Heart left ventricle (tissue), 16 donors: ENCODE measurements at places on chromosomes 4 and X. TPM values are rescaled to one million over a fixed set of nuclear protein-coding genes. Genes with fewer than 3 reads are reported as not detected.

DCAF4L1 gene
- total RNA-seq, result 0.27 TPM

SPANXN1 gene
- not detected for total RNA-seq

CXCL1 gene
- total RNA-seq, result 1.7 TPM

FRAS1 gene
- total RNA-seq, result 8.6 TPM

CT45A2 gene
- not detected for total RNA-seq

MANBA gene
- total RNA-seq, result 27.3 TPM

RHOXF2 gene
- total RNA-seq, result not detected

HTRA3 gene
- 84.6 TPM for total RNA-seq

MTNR1A gene
- total RNA-seq, result not detected

CD99 gene
- total RNA-seq, result 475 TPM

C4orf33 gene
- total RNA-seq, result 3.3 TPM

SHROOM2 gene
- 0.85 TPM for total RNA-seq

PDGFRA gene
- total RNA-seq, result 22.6 TPM

ATOH1 gene
- not detected for total RNA-seq

MGAT4D gene
- not detected for total RNA-seq

DNA sequence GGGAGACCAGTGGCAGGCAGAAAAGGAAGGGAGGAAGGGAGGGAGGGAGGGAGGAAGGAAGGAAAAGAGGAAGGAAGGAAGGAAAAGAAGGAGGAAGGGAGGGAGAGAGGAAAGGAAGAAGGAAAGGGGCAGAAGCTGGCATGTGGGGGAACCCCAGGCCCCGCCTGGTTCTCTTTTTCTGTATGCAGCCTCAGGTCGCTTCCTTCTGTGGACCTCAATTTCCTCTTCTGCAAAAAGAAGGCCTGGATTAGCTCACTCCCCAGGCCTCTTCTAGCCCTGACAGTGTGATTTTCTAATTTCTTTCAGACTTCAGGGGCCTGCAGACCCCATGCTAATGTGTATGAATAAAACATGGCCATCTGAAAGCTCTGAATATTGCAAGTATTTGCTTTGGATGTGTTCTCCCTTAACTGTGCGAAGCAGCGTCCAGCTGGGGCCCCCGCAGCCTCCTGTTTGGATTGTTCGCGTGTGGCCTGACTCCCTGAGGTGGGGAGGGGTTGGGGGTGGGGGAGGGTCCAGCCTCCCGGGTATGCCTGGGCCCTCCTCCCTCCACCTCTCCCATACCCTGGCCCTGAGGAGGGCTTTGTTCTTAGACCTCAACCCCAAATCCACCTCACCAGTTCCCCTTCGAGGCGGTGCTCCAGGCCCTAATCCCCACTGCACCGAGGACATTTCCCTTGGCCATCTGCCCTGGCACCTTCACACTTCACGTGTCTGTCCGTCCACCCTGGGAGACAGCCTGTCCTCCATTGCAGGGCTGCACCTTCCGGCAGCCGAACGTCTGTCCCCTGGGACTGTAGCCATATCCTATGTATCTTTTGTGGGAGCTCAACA lies 199.9 kb upstream of the ATP6AP2 start:
- no peaks in the 10 kb centered on the region for H3K36me3 ChIP-seq
- no peaks in the 10 kb centered on the region for H3K4me1 ChIP-seq
- H3K27me3 ChIP-seq, result no peaks in the 10 kb centered on the region

DNA sequence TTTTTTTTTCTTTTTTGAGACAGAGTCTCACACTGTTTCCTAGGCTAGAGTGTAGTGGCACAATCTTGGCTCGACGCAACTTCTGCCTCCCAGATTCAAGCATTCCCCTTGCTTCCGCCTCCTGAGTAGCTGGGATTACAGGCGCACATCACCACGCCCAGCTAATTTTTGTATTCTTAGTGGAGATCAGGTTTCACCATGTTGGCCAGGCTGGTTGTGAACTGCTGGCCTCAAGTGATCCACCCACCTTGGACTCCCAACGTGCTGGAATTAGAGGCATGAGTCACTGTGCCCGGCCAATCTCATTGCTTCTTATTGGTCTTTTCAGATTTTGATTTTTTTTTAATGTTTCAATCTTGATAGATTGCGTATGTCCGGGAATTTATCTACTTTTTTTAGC lies 124.4 kb downstream of the NBDY start:
- H3K27me3 ChIP-seq, result no peaks in the 10 kb centered on the region
- H3K27ac ChIP-seq, result no peak overlapping the region
- DNase-seq, result no peak
- no peaks in the 10 kb centered on the region for H3K36me3 ChIP-seq

DNA sequence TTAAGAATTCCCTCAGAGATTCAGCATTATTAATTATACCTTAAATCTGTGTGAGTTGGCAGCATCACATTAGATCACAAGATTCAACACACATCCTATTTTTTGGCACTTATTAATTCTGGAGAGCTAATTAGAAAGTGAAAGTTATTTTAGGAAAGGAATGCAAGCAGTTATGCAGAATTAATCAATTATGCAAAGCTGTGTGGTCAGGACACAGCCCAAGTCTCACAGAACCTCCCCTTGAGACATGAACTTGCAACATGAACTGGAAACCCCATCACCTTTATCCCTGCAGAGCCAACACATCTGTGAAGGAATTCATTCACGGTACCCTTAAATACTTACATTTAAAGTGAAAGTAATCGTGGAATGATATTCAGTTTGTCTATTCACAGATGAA lies 80.5 kb downstream of the TSPAN5 start:
- no peak overlapping the region for H3K27ac ChIP-seq
- H3K4me1 ChIP-seq, result no peaks in the 10 kb centered on the region
- no peak overlapping the region for H3K4me3 ChIP-seq
- H3K36me3 ChIP-seq, result no peaks in the 10 kb centered on the region

DNA sequence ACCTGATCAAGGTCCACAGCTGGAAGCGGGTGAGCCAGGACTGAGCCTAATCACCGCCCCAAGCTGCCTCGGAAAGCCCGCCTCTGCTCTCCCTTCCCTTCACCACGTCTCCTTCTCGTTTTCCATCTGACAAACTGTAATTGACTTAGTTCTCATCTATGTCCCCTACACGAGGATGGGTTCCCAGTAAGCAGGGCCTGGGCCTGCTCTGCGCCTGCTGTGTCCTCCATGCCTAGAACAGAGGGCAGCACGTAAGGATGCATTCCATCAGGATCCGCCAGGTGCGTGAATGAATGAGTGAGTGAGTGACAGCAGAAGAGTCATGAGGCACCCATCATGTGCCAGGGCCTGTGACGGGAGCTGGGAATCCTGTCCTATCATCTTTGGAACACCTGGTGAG lies 86.7 kb downstream of the JAKMIP1 start:
- no peak overlapping the region for H3K4me3 ChIP-seq
- no peak overlapping the region for H3K27ac ChIP-seq
- no peaks in the 10 kb centered on the region for H3K4me1 ChIP-seq
- no peaks in the 10 kb centered on the region for H3K27me3 ChIP-seq
- DNase-seq, result peak; percentile 0

DNA sequence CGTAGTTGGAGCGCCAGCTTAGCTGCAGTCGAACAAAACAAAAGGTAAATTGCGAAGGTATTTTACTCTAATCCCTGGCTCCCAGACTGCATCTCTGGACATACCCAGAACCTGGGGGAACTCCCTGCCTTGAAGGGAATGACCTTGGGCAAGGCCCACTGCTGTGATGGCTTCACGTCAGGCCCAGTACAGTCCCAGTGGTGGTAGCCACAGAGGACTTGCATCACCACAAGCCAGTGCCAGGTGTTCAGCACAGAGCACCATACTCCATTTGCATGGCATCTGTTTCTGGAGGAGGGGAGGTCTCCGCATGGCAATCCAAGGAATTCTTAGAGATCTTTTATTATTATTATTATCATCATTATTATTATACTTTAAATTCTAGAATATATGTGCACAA lies 5.6 kb downstream of the ETDA start:
- no peak for DNase-seq
- no peaks in the 10 kb centered on the region for H3K36me3 ChIP-seq
- no peaks in the 10 kb centered on the region for H3K27me3 ChIP-seq
- no peak overlapping the region for H3K4me3 ChIP-seq
- H3K4me1 ChIP-seq, result no peaks in the 10 kb centered on the region

DNA sequence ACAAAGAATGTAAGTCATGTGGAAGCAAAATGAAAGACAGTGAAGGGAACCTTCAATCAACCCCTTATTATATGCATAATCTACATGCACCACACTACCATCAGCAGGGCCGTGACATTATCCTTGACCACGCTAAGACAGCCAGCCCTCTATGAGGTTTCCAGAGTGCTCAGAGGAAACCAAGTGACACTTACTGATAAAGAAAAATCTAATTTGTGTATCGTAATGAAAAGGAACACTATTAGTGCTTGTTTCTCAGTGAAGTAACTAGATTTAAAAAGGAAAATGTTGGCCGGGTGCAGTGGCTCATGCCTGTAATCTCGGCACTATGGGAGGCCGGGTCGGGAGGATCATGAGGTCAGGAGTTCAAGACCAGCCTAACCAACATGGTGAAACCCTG lies 56.4 kb downstream of the ABCG2 start:
- no peaks in the 10 kb centered on the region for H3K4me1 ChIP-seq
- no peak for DNase-seq
- H3K27ac ChIP-seq, result no peak overlapping the region
- no peak overlapping the region for H3K4me3 ChIP-seq

DNA sequence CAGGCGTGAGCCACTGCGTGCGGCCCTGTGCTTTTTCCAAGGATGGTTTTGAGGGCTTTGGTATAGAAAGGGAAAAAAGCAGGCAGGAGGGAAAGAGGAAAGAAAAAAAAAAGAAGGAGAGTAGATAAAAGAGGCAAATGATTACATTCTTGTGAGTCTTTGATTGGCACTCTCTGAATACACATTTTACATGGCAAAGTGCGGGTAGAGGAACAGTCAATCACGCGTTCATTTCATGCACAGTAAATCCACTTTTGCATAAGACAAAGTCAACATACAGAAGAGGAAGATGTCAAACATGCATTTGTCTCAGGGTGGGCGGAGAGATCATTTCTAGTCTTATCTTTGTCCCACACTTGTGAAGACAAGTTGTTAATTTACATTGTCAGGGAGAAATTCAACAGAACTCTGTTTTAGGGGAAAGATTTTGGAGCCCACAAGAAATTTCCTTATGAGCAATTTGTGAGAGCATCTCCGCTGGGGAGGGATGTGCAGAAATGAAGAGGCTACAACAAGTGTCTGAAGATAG lies 183.2 kb downstream of the DHRSX start:
- no peaks in the 10 kb centered on the region for H3K27me3 ChIP-seq
- H3K36me3 ChIP-seq, result no peaks in the 10 kb centered on the region
- no peak overlapping the region for H3K27ac ChIP-seq
- DNase-seq, result no peak
- no peaks in the 10 kb centered on the region for H3K4me1 ChIP-seq

GRCh38 chrX:155000841-155001240 lies 21.7 kb downstream of the F8 start:
- no peaks in the 10 kb centered on the region for H3K27me3 ChIP-seq
- no peak overlapping the region for H3K4me3 ChIP-seq
- H3K4me1 ChIP-seq, result no peaks in the 10 kb centered on the region
- no peak overlapping the region for H3K27ac ChIP-seq

GRCh38 chrX:38992441-38993096 lies 191.3 kb downstream of the MID1IP1 start:
- no peaks in the 10 kb centered on the region for H3K27me3 ChIP-seq
- H3K36me3 ChIP-seq, result no peaks in the 10 kb centered on the region
- H3K4me1 ChIP-seq, result no peaks in the 10 kb centered on the region
- no peak overlapping the region for H3K4me3 ChIP-seq

GRCh38 chrX:118116713-118117550 lies at the start of gene KLHL13:
KLHL13 (minus strand) TSS chrX:118116810; CDS start chrX:118028473, 88,337 bp downstream.
- H3K4me3 ChIP-seq, result peak within 1 kb of the TSS; percentile 61
- no peaks in the 10 kb centered on the region for H3K4me1 ChIP-seq
- H3K27me3 ChIP-seq, result peaks cover 4% of the 10 kb centered on the region
- H3K27ac ChIP-seq, result peak within 1 kb of the TSS; percentile 86
- peak; percentile 57 for DNase-seq

GRCh38 chrX:78964598-78964997 lies 19.4 kb downstream of the P2RY10 start:
- H3K27me3 ChIP-seq, result no peaks in the 10 kb centered on the region
- no peaks in the 10 kb centered on the region for H3K4me1 ChIP-seq
- H3K4me3 ChIP-seq, result no peak overlapping the region
- DNase-seq, result no peak
- H3K36me3 ChIP-seq, result no peaks in the 10 kb centered on the region
- no peak overlapping the region for H3K27ac ChIP-seq

GRCh38 chr4:51835855-51836254 lies 7.1 kb upstream of the DCUN1D4 start:
- no peaks in the 10 kb centered on the region for H3K27me3 ChIP-seq
- no peaks in the 10 kb centered on the region for H3K4me1 ChIP-seq
- DNase-seq, result no peak
- H3K4me3 ChIP-seq, result no peak overlapping the region

DNA sequence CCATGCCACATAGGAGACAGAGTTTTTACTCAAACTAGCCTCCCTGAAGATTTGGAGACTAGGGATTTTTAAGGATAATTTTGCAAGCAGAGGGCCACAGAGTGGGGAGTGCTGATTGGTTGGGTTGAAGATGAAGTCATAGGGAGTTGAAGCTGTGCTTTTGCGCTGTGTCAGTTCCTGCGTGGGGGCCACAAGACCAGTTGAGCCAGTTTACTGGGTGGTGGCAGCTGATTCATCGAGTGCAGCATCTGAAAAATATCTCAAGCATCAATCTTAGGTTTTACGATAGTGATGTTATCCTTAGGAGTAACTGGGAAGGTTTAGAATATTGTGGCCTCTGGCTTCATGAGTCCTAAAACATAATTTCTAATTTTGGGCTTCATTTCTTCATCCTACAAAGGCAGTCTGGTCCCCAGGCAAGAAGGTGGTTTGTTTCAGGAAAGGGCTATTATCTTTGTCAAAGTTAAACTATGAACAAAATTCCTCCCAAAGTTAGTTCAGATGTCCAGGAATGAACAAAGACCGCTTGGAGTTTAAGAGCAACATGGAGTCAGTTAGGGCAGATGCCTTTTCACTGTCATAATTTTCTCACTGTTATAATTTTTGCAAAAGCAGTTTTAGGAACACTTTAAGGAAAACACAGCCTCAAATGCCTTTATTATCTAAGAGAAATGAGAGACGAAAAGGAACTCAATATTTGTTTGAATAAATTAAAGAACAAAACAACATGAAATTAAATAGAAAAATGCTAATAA lies 960.8 kb upstream of the PRKX start:
- H3K4me3 ChIP-seq, result no peak overlapping the region
- no peaks in the 10 kb centered on the region for H3K4me1 ChIP-seq
- DNase-seq, result no peak
- no peak overlapping the region for H3K27ac ChIP-seq

DNA sequence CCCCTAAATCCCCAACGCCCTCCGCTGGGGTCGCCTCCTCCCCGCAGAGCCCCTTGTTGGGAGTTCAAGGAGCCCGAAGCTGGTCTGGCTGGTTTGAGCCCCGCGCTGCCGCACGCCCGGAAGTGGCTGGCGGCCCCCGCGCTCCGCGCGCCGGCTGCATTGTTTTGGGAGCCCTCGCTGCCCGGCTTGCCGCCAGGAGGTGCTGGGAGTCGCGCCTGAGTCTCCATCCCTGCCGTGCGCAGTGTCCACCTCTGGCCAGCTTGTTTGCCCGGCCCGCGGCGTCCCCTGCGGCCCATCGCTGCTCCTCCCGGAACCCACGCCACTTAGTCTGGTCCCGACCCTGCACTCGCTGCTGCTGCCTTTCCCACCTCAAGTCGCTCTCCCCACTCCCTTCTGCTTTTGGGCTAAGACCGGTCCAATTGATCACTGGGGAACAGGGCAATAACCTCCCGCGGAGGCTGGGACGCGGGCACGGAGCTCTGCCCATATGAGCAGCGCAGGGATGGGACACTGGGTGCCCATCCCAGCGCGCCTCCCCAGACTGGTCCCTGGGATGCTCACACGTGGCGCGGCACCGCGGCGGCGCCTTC lies 2.2 kb upstream of the SFRP2 start:
- peak; percentile 41 for DNase-seq
- H3K4me3 ChIP-seq, result peak overlapping the region; percentile 5
- H3K27me3 ChIP-seq, result peaks cover 85% of the 10 kb centered on the region
- H3K36me3 ChIP-seq, result no peaks in the 10 kb centered on the region
- H3K4me1 ChIP-seq, result peaks cover 31% of the 10 kb centered on the region
